Esophagus muscularis mucosa (tissue), 4 donors: ENCODE measurements at places on chromosomes 13 and 19.

DNA sequence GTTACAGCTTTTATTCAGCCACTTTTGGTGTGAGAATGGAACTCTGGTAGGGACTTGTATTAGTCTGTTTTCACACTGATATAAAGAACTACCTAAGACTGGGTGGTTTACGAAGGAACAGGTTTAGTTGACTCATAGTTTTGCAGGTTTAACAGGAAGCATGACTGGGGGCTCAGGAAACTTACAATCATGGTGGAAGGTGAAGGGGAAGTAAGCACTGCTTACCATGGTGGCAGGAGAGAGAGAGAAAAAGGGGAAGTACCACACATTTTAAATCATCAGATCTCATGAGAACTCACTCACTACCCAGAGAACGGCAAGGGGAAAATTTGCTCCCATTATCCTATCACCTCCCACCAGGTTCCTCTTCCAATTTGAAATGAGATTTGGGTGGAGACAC, 942.2 kb downstream of the PCDH17 start:
- H3K36me3 ChIP-seq: no peaks in the 10 kb centered on the region
- no peaks in the 10 kb centered on the region for H3K4me1 ChIP-seq
- no peak for DNase-seq
- H3K27me3 ChIP-seq: no peaks in the 10 kb centered on the region
- H3K4me3 ChIP-seq: no peak overlapping the region

DNA sequence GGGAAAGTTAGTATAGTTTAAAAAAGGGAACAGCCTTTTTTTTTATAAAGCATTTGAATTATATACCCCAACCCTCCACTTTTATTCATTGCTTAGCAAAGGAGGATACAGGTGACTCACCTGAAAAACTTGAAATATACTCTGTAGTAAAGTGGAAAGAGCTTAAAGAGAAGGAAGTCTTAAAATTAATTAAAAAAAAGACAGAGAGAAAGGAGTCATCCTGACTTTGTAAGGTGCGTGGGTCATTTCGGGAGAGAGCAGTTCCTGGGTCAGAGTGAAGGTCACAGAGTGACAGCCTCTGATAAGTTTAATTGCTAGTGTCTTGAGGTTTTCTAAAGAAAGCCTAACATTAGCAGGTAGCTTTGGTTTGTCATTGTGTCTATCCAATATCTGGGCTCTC, 310.3 kb downstream of the KLF5 start:
- no peak overlapping the region for H3K4me3 ChIP-seq
- H3K27me3 ChIP-seq: no peaks in the 10 kb centered on the region
- no peak for DNase-seq
- H3K36me3 ChIP-seq: no peaks in the 10 kb centered on the region

- no peaks in the 10 kb centered on the region for H3K36me3 ChIP-seq
- H3K4me1 ChIP-seq: no peaks in the 10 kb centered on the region
- H3K27ac ChIP-seq: no peak overlapping the region
- H3K27me3 ChIP-seq: no peaks in the 10 kb centered on the region
- no peak overlapping the region for H3K4me3 ChIP-seq
These were observed 10.8 kb downstream of the CEACAM18 start for GRCh38 chr19:51489113-51489512.

GRCh38 chr13:98825659-98826058, 73.2 kb upstream of the SLC15A1 start:
- no peak overlapping the region for H3K27ac ChIP-seq
- H3K4me1 ChIP-seq: peaks cover 24% of the 10 kb centered on the region
- H3K36me3 ChIP-seq: peaks cover 83% of the 10 kb centered on the region
- no peak overlapping the region for H3K4me3 ChIP-seq
- DNase-seq: no peak
- no peaks in the 10 kb centered on the region for H3K27me3 ChIP-seq

DNA sequence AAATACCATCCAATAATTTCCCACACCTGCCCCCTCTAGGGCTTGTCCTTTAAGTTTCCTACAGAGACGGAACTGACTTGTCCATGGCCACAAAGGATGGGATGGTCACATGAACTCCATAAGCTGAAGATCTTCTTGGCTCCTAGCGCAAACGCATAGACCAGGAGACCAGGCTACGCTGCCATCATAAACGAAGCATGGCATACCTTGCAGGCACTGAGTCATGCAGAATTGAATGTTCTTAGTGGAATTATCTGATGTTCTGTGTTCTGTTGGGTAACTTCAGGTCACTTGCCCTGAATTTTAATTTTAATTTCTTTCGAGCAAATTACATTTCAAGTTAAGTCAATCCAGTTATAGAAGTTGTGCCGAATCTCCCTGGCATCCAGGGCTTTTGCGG, 96.4 kb upstream of the STARD13 start:
- peaks cover 10% of the 10 kb centered on the region for H3K4me1 ChIP-seq
- no peaks in the 10 kb centered on the region for H3K36me3 ChIP-seq
- H3K27ac ChIP-seq: no peak overlapping the region
- DNase-seq: no peak

- H3K36me3 ChIP-seq: no peaks in the 10 kb centered on the region
- no peak for DNase-seq
- no peaks in the 10 kb centered on the region for H3K4me1 ChIP-seq
- no peaks in the 10 kb centered on the region for H3K27me3 ChIP-seq
- no peak overlapping the region for H3K4me3 ChIP-seq
These were observed 307.6 kb downstream of the SHISA2 start for GRCh38 chr13:25744178-25744577.

GRCh38 chr13:113816254-113816929, 47.5 kb downstream of the GAS6 start:
- peaks cover 70% of the 10 kb centered on the region for H3K4me1 ChIP-seq
- H3K27me3 ChIP-seq: no peaks in the 10 kb centered on the region
- peak overlapping the region; percentile 87 for H3K27ac ChIP-seq
- H3K36me3 ChIP-seq: peaks cover 10% of the 10 kb centered on the region
- H3K4me3 ChIP-seq: peak overlapping the region; percentile 26

- H3K27me3 ChIP-seq: no peaks in the 10 kb centered on the region
- no peak overlapping the region for H3K27ac ChIP-seq
- no peak overlapping the region for H3K4me3 ChIP-seq
- no peak for DNase-seq
- no peaks in the 10 kb centered on the region for H3K36me3 ChIP-seq
- no peaks in the 10 kb centered on the region for H3K4me1 ChIP-seq
These were observed 54.0 kb downstream of the RFC3 start for GRCh38 chr13:33872005-33872351.

DNA sequence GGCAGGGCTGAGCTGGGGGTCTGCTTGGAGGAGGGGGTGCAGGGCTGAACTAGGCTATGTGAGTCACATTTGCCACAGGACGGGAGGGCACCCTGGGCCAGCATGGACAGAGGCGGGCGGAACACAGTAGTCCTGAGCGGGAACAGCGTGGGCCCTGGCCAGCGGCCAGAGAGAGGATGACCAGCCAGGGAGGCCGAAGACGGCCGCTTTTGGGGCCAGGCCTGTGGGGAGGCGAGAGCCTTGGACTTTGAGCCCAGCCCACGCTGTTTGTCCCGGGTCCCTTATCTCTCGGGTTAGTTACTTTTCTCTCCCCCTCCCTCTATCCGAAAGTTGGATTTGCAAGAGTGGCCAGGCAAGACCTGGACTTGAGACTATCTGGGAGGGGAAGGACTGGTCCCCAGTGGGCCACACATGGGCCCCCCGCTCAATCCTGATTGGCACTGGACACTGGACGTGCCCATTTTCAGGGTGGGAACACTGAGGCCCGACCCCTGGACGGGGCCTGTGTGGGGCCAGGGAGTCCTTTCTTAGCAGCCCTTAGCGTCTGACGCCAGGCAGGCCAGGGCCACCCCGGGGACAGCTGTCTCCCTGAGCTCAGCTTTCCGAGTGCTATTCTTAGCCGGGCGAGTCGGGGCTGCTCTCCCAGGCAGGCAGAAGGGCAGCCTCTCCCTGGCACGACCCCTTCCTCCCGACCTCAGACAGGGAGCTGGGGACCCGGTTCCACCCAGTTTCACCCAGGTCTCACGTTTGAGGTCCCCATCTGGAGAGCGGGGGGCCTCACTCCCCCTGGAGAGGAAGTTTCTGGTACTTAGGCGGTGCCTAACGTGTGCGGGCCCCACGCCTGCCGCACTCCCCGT, 833 bp downstream of the GAMT start:
- peaks cover 5% of the 10 kb centered on the region for H3K27me3 ChIP-seq
- H3K36me3 ChIP-seq: no peaks in the 10 kb centered on the region
- DNase-seq: no peak
- no peak overlapping the region for H3K27ac ChIP-seq
- H3K4me1 ChIP-seq: peaks cover 50% of the 10 kb centered on the region

DNA sequence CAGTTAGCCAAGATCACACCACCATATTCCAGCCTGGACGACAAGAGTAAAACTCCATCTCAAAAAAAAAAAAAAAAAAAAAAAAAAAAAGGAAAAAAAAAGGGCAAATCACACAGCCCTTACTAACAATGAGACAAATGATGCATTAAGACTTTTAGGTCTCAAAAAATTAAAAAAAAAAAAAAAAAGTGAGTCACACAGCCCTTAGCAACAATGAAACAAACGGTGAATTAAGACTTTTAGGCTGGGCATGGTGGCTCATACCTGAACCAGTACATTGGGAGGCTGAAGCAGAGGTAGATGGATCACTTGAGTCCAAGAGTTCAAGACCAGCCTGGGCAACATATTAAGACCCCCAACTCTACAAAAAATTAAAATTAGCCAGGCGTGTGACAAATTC, 32.4 kb upstream of the EIF3G start:
- peaks cover 93% of the 10 kb centered on the region for H3K36me3 ChIP-seq
- no peak overlapping the region for H3K27ac ChIP-seq
- DNase-seq: no peak

GRCh38 chr19:48512504-48513288, 1.1 kb upstream of the LMTK3 start:
- peaks cover 41% of the 10 kb centered on the region for H3K27me3 ChIP-seq
- H3K36me3 ChIP-seq: no peaks in the 10 kb centered on the region
- peaks cover 12% of the 10 kb centered on the region for H3K4me1 ChIP-seq
- DNase-seq: no peak

GRCh38 chr19:35722897-35723296, 5.1 kb downstream of the KMT2B start:
- peaks cover 84% of the 10 kb centered on the region for H3K36me3 ChIP-seq
- H3K4me3 ChIP-seq: no peak overlapping the region
- H3K27me3 ChIP-seq: no peaks in the 10 kb centered on the region
- no peak for DNase-seq
- H3K4me1 ChIP-seq: peaks cover 16% of the 10 kb centered on the region
- H3K27ac ChIP-seq: no peak overlapping the region

GRCh38 chr19:18349524-18350128, 9.2 kb downstream of the PGPEP1 start:
- peaks cover 3% of the 10 kb centered on the region for H3K4me1 ChIP-seq
- H3K27ac ChIP-seq: no peak overlapping the region
- no peaks in the 10 kb centered on the region for H3K36me3 ChIP-seq
- DNase-seq: no peak

DNA sequence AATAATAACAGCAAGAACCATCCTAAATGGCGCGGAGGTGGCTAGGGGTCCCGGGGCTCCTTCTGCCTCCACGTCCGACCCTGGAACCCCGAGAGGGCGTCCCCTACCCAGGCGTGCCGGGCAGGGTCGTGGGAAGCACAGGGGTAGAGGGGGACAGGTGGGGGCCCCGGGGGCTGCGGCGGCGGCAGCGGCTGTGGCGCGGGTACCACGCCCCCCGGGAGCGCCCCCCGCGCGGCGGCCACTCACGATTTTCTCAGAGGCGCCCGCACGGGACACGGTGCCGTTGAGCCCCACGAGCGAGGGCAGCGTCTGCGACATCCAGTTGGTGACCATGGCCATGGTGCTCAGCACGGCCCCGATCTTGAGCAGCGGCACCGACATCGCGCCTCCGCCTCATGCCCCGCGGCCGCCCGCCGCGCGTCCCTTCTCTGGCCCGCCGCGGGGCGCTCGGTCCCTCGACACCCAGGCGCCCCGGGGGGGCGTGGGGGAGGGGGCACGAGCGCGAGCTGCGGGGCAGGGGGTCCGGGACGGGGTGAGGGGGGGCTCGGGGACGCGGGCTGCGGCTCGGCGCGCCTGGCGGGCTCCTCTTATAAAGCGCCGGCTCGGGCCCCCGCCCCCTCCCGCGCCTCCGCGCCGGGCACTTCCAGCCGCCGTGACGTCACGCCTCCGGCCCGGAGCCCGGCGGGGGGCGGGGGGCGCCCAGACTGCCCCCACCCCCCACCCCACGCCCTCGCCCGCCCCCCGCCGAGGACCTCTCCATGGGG, 22.9 kb downstream of the OLFM2 start:
- DNase-seq: no peak
- no peak overlapping the region for H3K27ac ChIP-seq
- no peaks in the 10 kb centered on the region for H3K27me3 ChIP-seq
- no peaks in the 10 kb centered on the region for H3K36me3 ChIP-seq

DNA sequence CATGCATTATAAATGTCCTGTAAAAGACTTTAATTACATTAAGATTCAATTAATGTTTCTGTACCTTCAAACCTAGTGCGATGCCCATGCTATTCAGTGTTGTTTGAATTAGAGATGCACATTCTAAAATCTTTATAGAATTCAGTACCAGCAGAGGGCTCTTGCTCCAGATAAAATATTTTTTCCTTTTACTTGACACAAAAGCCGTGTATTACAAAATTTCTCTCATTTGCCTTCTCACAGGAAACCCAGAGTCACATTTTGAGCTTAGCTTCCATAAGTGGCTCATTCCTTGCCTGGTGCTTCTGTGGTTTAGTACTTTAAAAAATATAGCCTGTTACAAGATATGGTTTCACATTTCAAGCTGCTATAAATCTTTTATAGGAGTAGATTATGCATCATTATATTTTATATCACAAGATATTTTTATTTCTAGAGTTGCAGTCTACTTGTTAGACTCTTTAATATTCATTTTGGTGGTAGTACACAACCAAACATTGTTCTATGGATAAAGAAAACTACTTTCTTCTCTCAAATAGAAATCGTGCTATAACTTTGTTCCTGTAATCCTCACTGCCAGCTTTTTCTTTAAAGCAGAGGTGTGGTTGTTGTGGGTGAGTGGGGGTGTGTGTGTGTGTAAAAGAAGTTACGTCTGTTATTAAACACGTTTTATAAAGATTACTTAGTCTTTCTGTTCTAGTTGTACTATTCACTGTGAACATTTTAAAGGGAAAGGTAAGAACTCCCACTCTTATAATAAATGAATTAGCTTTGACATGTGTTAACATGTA, 101.4 kb downstream of the RNF17 start:
- no peaks in the 10 kb centered on the region for H3K4me1 ChIP-seq
- no peaks in the 10 kb centered on the region for H3K36me3 ChIP-seq
- no peak overlapping the region for H3K4me3 ChIP-seq

DNA sequence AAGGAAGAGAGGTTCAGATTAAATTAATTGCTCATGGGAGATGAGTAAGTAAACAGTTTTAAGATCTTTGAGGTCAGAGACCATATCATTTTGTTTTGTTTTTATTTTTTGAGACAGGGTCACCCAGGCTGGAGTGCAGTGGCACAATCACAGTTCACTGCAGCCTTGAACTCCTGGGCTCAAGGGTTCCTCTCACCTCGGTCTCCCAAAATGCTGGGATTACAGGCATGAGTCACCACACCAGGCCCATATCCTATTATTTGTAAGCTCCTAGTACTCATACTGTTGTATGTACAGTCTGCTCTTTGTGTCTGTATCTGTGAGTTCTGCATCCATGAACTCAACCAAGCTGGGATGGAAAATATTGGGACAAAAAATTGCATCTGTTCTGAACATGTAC, 6.0 kb upstream of the RASL11A start:
- H3K36me3 ChIP-seq: peaks cover 8% of the 10 kb centered on the region
- DNase-seq: no peak
- no peaks in the 10 kb centered on the region for H3K27me3 ChIP-seq
- H3K27ac ChIP-seq: peak overlapping the region; percentile 72
- peaks cover 46% of the 10 kb centered on the region for H3K4me1 ChIP-seq
- H3K4me3 ChIP-seq: no peak overlapping the region

- H3K4me3 ChIP-seq: peak overlapping the region; percentile 52
- H3K4me1 ChIP-seq: peaks cover 33% of the 10 kb centered on the region
- peak overlapping the region; percentile 91 for H3K27ac ChIP-seq
- peak; percentile 95 for DNase-seq
These were observed 5.6 kb downstream of the TLE6 start for GRCh38 chr19:2982983-2983350.
